ENCODE measurements at places on chromosomes 7 and 10. TPM values are rescaled to one million over a fixed set of nuclear protein-coding genes. Genes with fewer than 3 reads are reported as not detected.

The SFTPA1 gene
- not detected for total RNA-seq

The CYP3A4 gene
- total RNA-seq = not detected

The PAX4 gene
- not detected for total RNA-seq

The FZD8 gene
- total RNA-seq = 2.9 TPM

The ANKRD30A gene
- total RNA-seq = 0.66 TPM

Data from subcutaneous adipose tissue (tissue), 4 donors.